ENCODE measurements at places on chromosomes 11 and 22. TPM values are rescaled to one million over a fixed set of nuclear protein-coding genes. Genes with fewer than 3 reads are reported as not detected.

TXNRD2 gene
- 44.8 TPM for total RNA-seq

VWCE gene
- total RNA-seq: 0.23 TPM

RIC3 gene
- 28.6 TPM for total RNA-seq

PATE3 gene
- not detected for total RNA-seq

TH gene
- total RNA-seq: not detected

MCAT gene
- total RNA-seq: 8.5 TPM

KCNQ1 gene
- 14.1 TPM for total RNA-seq

MGAT3 gene
- 10.6 TPM for total RNA-seq

CCDC73 gene
- total RNA-seq: 1.6 TPM

DNAJB13 gene
- not detected for total RNA-seq

SCYL1 gene
- 72.6 TPM for total RNA-seq

CLCF1 gene
- 13.7 TPM for total RNA-seq

DNA sequence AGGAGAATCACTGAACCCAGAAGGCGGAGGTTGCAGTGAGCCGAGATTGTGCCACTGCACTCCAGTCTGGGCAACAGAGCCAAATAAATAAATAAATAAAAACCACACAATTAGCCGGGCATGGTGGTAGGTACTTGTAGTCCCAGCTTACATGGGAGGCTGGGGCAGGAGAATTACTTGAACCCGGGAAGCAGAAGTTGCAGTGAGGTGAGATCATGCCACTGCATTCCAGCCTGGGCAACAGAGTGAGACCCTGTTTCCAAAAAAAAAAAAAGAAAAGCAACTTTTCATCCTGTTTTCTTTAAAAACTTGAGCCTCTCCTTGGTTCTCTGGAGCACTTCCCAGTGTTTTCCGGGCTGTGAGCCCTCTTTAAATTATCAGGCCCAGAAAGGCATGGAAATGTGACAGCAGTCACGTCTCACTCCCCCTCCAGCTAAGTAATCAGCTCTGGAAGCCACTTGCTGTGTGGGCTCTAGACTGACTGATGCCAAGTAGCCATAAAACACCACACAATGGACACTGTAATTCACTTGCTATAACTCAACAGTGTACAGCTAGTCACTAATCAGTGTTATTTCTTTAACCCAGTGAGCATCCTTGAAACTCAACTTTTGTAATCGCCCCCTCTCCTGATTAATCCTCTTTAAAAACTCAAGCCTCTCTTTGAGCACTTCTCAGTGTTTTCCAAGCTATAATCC lies 13.0 kb upstream of the MCHR1 start:
- DNase-seq: no peak

DNA sequence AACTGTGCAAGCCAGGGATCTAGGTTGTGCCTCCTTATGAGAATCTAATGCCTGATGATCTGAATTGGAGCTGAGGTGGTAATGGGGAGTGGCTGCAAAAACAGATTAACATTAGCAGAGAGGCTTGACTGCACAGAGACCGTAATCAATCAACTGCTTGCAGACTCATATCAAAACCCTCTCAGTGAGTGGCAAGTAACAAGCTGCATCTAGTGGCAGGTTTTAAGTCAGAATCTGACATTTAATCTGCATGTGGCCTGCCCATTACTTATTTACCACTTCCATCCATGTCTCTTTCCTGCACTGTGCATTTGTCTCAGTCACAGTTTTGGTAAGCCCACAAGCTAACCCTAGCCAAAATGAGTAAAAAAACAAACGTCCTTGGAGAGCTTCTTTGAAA lies 11.2 kb downstream of the C11orf58 start:
- DNase-seq: no peak

GRCh38 chr22:44801476-44801875 lies 49.1 kb downstream of the ARHGAP8 start:
- DNase-seq: no peak

GRCh38 chr22:49274754-49275380 lies 552.8 kb downstream of the BRD1 start:
- DNase-seq: peak; percentile 44

GRCh38 chr11:46918083-46918787 lies at the start of gene LRP4:
Gene LRP4 (minus strand): TSS chr11:46918550. CDS start chr11:46918379, 171 bp downstream.
- peak; percentile 85 for DNase-seq

- DNase-seq: no peak
Measured at GRCh38 chr11:93225662-93226061, 27.9 kb upstream of the SLC36A4 start.

DNA sequence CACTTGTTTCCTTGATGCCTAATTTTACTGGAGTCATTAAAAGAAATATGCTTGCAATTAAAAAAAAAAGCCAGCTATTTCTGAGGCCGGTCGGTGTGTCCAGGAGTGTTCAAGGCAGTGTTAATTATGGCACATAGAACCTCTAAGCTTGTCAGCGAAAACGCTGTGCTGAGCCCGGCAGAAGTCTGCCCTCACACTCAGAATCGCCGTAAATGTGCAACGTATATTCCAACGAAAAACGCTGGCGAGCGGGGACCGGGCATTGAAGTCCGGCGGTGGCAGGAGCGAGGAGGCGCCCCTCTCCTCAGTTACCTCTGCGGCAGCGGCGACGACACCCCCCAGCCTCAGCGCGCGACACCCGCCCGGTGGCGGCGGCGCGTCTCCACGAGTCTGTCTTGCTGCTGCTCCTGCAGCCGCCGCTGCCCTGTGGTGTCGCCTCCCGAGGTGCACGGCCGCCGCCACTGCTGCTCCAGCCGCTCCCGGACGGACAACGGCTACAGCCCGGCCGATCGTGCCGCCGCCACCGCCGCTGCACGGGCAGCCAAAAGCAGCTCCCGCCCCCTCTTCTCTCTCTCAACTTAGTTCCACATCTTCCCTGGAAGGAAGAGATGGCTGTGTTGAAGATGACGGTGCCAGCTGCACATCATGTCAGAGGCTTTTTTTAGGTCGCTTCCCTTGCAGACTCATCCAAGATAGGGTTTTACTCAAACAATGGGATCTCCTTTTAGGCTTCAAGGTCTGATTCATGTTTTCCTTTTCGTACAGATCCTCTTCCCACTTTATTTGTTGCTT lies 56.0 kb downstream of the JAM3 start:
- DNase-seq: peak; percentile 76

GRCh38 chr22:45842291-45842991 lies 134.5 kb downstream of the WNT7B start:
- no peak for DNase-seq

GRCh38 chr11:63760487-63761079 lies 8.0 kb downstream of the ZFTA start:
- no peak for DNase-seq

DNA sequence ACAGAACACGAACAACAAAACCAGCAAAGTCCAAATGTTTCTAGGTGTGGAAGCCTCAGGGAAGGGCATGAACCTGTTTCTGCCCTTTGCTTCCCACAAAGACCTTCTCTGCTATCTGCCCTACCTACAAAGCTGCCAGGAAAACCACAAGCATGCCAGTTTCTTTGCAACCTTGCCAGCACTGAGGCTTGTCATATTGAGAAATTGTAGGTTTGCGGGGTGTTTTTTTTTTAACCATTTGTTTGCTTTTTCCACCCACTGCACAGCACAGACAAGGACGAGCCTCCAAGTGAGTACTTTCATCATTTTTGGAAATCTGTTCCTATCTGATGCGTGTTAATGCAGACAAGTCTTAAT lies 12.8 kb downstream of the PARVG start:
- no peak for DNase-seq

DNA sequence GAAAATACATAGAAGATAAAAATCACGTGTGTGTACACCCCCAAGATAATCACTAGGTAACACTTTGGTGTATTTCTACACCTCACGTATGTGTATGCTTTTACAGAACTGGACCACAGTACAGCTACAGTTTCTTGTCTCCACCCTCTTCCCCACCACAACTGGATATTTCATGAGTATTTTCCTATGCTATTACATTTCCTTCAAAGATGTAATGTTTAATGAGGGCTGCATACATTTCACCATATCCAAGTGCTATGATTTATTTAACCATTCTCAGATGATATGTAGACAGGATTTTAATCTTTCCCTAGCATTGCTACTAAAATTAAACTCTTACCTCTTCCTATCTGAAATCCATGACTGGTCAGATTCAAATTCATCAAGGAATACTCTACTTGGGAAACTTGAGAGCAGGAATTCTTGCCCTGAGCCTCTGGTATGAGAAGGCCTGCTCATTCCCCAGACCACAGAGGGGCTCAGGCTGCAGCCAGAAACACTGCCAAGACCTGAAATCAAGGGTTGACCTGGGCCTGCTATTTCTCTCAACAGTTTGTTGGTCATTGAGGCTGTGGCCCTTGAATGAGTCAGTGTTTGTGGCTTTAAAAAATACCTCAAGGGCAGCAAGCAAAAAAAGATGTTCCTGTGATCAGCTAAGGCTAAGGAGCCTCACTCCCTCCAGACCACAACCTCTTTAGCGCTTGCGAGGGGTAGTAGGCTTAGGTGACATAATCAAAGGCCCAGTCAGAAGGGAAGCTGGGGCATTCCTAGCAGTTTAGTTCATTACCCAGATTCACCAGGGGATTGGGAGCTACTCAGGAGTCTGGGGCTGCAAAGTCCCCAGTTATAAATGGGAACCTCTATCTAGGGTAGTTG lies 55.5 kb downstream of the ABTB2 start:
- DNase-seq: no peak

GRCh38 chr11:47408598-47409439 lies 429 bp downstream of the SLC39A13 start:
- DNase-seq: peak; percentile 96

DNA sequence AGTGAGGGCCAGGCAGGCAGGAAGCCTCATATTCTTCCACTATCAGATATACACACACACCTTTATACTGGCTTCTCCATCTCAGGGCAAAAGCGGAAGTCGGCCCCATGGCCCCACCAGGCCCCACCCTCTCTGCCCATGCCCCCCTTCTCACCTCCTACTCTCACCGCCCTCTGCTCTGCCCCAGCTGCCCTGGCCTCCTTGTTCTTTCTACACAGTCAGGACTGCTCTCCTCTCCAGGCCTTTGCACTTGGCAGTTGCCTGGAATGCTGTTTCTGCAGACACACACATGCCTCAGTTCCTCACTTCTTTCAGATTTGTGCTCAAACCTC lies 25.3 kb downstream of the OTOG start:
- DNase-seq: peak; percentile 69

- no peak for DNase-seq
Measured at GRCh38 chr11:73114110-73114834, 27.8 kb downstream of the FCHSD2 start.

DNA sequence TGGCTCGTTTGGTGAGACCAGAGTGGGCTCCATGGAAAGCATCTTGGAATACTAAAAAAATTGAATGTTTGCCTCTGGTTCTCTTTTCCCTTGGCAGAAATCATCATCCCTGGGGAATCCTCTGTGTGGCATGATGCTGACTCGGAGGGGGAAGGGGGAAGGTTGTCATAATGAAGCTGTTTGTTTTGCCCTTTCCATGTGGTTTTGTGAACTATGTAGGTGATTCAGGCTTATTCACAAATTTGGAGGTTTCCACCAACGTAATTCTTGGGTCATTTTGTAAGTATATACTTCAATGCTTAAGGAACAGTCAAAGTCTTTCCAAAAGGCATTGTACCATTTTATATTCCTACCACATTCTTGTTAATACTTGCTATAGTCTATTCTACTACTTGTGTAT lies 754.0 kb upstream of the FAT3 start:
- no peak for DNase-seq

DNA sequence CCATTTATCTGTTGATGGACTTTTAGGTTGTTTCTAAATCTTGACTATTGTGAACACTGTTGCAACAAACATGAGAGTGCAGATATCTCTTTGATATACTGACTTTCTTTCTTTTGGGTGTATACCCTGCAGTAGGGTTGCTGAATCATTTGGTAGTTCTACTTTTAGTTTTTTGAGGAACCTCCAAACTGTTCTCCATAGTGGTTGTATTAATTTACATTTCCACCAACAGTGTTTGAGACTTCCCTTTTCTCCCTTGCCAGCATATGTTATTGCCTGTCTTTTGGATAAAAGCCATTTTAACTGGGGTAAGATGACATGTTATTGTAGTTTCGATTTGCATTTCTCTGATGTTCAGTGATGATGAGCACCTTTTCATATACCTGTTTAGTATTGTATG lies 330.0 kb downstream of the DDX10 start:
- DNase-seq: no peak

- no peak for DNase-seq
Measured at GRCh38 chr11:5736396-5736795, at the start of gene OR56B1. Gene OR56B1 (plus strand): TSS chr11:5736448. CDS start chr11:5736517, 69 bp downstream.

DNA sequence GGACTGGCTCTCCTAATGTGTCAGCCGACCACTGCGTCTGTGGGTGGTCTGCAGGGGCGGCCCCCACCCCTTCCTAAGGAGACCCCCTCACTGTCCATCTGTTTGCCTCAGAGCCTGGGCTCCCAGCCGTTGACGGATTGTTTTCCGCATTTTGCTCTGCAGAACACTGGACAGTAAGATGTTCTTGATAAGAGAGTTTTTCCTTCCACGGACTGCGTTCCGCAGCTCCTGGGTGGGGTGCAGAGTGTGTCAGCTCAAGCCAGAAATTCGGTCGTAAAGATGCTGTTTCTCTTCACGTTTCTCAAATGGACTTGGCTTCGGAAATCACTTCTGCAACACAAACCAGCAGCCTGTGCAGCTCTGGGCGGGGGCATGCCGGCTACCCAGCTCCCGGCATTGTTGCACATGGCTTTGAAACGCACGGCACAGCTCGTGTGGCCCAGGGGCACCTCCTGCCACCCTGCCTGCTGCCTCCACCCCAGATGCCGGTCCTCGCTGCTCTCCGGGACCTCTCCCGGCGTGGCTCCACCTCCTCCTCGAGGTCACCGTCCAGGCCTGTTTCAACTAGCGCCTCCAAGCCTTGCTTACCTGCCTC lies 2.9 kb upstream of the MRGPRG start:
- DNase-seq: no peak

GRCh38 chr11:39139581-39139980 lies 2319.9 kb downstream of the LRRC4C start:
- no peak for DNase-seq

DNA sequence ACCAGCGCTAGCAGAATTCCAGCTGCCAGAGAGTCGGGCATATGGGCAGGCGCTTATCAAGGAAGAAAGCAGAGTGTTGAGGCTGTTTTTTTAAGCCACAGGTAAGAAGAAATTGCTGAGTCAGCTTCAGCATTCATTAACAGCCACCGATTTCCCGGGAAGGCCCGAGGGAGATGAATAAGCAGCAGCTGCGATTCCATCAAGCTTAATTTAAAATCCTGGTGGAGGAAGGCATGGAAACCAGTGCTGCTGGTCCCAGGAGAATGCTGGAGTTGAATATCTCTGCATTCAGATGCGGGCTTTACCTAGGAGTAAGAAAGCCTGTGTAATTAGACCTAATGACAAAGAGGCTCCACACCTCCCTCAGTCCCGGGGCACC lies 168.8 kb downstream of the BRD1 start:
- DNase-seq: peak; percentile 37
